Activated naive CD8-positive, alpha-beta T cell treated with anti-CD3 and anti-CD28 coated beads, Interleukin-2, amount 10 ng/mL, durations not matched to agents 7 days and 5 days (primary cell): ENCODE measurements at places on chromosomes 12 and 14. TPM values are rescaled to one million over a fixed set of nuclear protein-coding genes. Genes with fewer than 3 reads are reported as not detected.

DNA sequence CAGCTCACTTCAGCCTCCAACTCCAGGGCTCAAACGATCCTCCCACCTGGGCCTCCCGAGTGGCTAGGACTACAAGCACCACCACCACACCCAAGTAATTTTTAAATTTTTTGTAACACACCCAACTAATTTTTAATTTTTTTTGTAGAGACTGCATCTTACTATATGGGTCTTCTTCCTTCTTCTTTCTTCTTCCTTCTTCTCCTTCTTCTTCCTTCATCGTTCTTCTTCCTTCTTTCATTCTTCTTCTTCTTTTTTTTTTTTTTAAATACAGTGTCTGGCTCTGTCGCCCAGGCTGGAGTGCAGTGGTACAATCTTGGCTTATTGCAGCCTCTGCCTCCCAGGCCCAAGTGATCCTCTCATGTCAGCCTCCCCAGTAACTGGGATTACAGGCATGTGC lies 965 bp upstream of the CREBL2 start:
- DNase-seq = no peak
- H3K4me1 ChIP-seq = peaks cover 35% of the 10 kb centered on the region
- H3K4me3 ChIP-seq = peak overlapping the region; percentile 90
- H3K27me3 ChIP-seq = no peaks in the 10 kb centered on the region
- H3K36me3 ChIP-seq = peaks cover 9% of the 10 kb centered on the region

GRCh38 chr12:69875416-69875935 lies 50.4 kb downstream of the MYRFL start:
- no peak for DNase-seq
- no peak overlapping the region for H3K4me3 ChIP-seq
- H3K27ac ChIP-seq = no peak overlapping the region
- peaks cover 6% of the 10 kb centered on the region for H3K4me1 ChIP-seq
- peaks cover 13% of the 10 kb centered on the region for H3K27me3 ChIP-seq

ARMH4 gene
- not detected for total RNA-seq

PTPRB gene
- not detected for total RNA-seq

DNA sequence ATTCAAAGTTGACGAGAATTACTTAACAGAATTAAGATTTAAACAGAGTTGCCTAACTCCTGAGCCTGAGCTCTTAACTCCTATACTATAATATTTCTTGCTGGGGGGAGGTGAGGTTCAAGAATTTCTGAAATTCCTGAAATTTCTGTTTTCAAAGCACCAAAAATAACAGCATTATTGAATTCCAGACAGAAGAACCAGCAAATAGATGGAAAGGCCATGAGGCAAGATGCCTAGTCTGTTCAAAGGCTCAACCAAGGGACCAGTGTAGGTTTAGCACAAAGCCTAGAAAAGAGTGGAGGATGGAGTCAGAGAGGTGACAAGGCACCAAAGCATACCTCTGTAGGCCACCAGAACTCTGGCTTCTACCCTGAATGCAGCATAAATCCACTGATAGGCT lies 76.4 kb downstream of the PPP1R12A start:
- H3K27ac ChIP-seq = no peak overlapping the region
- H3K36me3 ChIP-seq = peaks cover 43% of the 10 kb centered on the region
- DNase-seq = no peak

DNA sequence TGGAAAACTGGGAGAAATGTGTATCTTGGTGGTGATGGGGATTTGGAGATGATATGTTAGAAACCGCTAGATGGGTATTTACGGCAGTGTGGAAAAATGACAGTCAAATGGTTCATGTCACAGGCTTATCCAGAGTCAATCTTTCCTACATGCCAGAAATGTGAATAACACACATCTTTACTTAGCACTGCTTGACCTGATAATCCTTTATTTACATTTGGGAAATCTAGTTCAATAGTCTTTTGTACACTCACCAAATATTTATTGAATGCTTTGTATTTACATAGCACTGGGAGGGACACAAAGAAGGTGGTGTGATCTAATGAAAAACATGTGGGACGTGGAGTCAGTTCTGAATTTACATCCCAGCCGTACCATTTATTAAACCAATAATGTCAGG lies 208.2 kb downstream of the DIO2 start:
- no peaks in the 10 kb centered on the region for H3K4me1 ChIP-seq
- H3K27me3 ChIP-seq = no peaks in the 10 kb centered on the region
- DNase-seq = no peak
- no peak overlapping the region for H3K4me3 ChIP-seq
- H3K27ac ChIP-seq = no peak overlapping the region
